Cerebellum (tissue), 4 donors: ENCODE measurements at places on chromosomes 12 and 14. TPM values are rescaled to one million over a fixed set of nuclear protein-coding genes. Genes with fewer than 3 reads are reported as not detected.

The MYF5 gene
- total RNA-seq, result not detected

GRCh38 chr12:108232565-108232964 lies 103.5 kb downstream of the WSCD2 start:
- peak; percentile 85 for DNase-seq

DNA sequence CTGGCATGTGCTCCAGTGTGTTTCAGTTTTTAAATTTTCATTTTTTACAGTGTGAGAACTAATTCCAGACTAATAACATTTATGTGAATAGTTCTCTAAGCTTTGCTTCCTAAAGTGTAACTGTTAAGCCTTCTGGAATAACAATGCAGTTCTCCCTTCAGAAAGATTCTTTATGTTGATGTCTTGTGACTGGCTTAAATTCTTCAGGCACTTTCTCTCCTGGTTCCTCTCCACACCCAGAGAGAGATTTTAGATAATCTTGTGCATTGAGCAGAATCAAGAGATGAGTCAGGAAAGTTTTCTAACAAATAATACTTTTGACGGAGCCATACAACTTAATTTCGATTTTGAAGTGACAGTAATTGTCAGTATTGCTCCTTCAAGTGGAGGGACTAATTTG lies 118.5 kb downstream of the RAD51B start:
- DNase-seq, result no peak

DNA sequence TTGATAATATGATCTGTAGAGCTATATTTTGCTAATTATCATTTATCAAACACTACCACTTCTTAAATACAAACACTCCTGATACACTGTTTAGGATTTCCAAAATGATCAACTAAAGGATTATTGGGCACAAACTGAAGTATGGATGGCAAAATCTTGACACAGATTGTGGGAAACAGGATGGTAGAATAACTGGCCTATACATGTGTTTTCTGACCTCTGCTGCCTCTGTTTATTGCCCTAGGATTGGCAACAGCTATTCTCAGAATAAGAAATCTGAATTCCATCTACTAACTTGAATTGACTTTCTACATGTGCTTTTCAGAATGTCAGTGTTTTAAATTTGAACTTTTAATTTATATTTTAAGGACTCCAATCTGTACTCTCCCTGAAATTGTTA lies 209.1 kb downstream of the MED13L start:
- DNase-seq, result no peak

The ANO4 gene
- total RNA-seq, result 44.3 TPM
